ENCODE measurements at places on chromosomes 16 and 17.

DNA sequence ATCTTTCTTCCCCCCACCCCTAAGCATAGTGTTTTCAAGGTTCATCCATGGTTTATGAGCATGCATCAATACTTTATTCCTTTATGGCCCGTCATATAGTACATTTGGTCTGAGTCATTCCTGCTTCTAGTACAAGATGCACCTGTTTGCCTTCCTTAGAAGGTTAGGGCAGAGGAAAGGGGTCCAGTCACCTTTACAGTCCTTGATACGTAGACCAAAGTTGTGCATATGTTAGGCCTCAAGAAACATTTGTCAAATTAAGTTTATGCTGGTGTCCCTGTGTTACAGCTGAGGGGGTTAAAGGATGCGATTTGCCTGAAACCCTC is 1.4 kb downstream of the CYB5D2 start:
- no peak for DNase-seq

DNA sequence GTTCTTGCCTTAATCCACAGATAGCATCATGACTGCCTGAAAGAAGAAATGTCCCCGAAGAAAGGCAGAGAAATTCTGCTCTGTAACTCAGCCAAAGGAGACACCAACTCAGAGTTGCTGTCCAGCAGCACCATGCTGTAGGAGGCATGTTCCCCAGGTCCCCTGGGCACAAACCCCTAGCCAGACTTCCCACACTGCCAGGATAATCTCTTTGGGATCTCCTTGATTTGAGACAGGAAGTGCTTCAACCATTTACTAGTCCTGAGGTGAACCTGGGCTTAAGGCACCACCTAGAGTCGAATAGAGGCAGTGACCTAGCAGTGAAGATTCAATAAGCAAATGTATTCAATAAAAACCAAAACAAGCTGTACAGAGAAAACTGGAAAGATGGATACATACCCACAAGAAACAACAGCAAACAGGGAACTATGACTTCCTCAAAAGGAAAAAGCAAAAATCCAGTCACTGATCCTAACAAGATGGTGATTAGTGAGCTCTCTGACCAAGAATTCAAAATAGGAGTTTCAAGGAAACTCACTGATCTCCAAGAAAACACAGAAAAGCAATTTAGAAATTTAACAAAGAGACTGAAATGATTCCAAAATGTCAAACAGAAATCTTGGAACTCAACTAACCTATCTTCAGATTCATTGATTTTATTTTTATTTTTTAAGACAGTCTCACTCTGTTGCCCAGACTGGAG is 5.7 kb downstream of the OR4D2 start:
- DNase-seq: peak; percentile 71

- DNase-seq: no peak
Measured at GRCh38 chr16:19116711-19117449, 3.1 kb downstream of the ITPRIPL2 start.

- no peak for DNase-seq
Measured at GRCh38 chr16:5891296-5891695, 793.7 kb upstream of the EEF2KMT start.

- no peak for DNase-seq
Measured at GRCh38 chr16:28496844-28497243, 2.4 kb downstream of the APOBR start.

GRCh38 chr17:17813725-17814095 is 23.1 kb downstream of the SREBF1 start:
- DNase-seq: no peak

- no peak for DNase-seq
Measured at GRCh38 chr16:83315271-83315670, 492.5 kb upstream of the HSBP1 start.

DNA sequence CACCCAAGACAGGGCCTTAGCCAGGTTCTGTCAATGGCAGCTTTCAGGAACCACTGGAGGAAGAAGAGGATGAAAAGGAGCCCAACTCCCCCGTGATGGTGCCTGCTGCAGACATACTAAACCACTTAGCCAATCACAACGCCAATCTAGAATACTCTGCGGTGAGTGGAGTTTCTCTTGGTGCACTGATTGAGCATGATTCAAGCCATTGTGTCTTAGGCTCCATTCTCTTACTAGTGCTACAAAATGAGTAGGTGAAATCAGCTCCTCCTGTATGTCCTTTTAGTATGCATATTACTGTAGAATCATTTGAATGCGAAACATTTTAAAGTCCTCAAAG is 1.4 kb downstream of the SETD6 start:
- no peak for DNase-seq

DNA sequence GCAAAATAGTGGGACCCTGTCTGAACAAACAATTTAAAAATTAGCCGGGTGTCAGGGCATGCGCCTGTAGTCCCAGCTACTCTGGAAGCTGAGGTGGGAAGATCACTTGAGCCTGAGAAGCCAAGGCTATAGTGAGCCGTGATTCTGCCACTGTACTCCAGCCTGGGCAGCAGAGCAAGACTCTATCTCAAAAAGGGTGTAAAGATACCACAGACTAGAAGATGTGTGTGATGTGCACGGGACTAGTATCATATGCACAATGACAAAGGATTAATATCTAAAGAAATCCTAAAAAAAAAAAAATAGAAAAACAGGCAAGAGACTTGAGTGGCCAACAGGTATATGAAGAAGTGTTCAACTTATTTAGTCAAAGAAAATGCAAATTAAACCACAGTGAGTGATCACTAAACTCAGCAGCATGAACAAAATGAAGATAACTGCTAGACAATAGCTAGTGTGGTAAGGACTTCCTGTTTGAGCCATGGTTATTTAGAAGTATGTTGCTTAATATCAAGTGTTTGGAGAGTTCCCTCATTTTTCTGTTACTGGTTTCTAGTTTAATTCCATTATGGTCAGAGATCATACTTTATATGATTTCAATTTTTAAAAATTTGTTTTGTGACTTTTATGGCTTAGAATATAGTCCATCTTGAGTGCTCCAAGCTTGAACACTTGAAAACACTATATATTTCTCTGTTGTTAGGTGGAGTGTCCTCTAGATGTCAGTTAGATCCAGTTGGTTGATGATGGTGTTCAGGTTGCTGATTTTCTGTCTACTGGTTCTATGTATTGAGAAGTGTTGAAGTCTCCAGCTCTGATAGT is 14.7 kb upstream of the SLX4 start:
- no peak for DNase-seq

DNA sequence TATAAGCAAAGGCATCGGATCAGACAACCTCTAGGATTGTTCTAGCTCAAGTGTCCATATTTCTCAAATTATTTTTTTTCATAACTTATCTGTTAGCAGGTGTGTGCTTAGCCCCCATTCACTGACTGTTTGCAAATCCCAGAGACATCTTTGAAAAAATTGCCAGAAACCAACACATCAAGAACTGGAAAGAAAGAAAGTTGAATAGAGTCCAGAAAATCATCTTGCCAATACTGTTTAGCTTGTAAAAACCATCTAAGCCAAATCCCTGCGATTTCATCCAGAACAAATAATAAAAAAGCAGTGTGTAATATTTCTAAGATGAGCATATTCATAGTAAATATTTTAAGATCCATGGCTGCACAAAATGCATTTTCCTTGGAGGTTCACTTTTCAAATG is 64.5 kb downstream of the WSCD1 start:
- DNase-seq: no peak

- DNase-seq: no peak
Measured at GRCh38 chr17:6365200-6365943, 69.5 kb downstream of the AIPL1 start.

DNA sequence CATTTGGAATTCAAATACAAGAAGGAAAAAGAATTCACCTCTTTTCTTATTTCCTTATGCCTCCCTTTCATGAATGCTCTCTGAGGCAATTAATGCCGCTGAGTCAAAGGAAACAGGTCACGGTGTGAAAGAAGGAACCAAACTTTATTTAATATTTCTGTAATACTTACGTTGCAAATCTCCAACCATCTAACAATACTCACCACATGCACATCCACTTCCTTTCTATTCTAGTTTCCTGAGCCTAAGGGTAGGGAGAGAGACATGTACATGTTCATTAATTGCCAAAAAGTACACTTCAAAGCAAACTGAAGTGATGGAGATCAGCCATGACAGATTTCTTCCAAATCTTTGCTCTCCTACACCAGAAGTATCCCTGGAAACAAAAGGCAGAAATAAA is 47.9 kb upstream of the HLF start:
- DNase-seq: no peak

- no peak for DNase-seq
Measured at GRCh38 chr17:50513495-50513894, 5.3 kb downstream of the MYCBPAP start.

DNA sequence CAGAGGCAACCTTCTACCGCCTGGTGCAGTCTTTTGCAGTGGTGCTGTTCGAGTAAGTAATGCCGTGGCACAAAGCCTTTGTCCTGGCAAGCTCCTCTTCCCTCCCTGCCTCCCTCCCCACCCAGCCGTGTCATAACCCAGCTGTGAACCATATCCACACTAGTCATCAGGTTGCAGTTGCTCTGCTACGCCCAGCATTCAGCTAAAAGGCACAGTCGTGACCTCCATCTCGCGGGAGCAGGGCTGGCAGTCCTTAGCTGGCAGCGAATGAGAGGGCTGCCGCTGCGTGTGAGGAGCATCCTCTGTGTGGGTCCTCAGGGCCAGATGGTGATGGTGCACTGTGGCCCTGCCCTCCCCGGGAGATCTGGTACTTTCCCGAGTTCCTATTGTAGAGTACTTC is 39.3 kb downstream of the CIBAR2 start:
- no peak for DNase-seq

- DNase-seq: no peak
Measured at GRCh38 chr16:27330542-27330941, 16.8 kb downstream of the IL4R start.

DNA sequence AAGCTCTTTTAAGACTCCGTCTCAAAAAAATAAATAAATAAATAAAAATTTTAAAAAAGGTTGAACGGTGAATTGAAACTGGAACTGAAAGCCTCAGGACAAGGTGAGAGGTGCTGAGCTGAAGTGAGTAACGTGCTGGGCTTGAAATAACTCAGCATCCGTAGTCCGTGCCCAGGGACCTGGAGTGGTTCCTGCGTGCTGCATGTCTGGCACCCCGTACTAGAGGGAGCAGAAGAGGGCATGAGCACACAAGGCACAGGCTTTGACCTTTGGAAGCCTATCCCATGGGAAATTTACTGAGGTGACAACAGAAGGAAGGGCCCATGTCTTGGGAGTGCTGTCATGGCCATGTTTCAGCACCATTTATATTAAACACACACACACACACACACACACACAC is 4.5 kb upstream of the MEIOB start:
- DNase-seq: no peak
